Hindlimb muscle (tissue), 1 donor: ENCODE measurements at places on chromosomes 2 and 18. TPM values are rescaled to one million over a fixed set of nuclear protein-coding genes. Genes with fewer than 3 reads are reported as not detected.

DNA sequence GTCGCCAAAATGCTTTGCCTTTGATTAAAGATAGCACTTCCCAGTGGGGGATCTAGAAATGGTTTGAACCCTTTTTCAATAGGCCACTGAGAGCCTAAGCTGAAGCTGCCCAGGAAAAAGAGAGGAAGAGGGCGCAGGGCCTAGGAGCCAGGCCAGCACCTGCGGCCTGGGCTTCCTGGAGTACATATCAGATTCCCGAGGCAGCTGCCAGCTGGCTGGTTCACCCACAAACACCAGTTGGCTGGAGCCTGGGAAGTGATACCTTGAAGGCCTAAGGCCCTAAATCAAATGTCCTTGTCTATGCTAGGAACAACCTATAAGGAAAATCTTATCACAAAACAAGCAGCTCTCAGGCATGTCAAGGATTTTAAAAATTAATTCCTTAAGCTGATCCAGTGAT lies 37.1 kb downstream of the ANKRD44 start:
- DNase-seq = no peak

- DNase-seq = no peak
These were observed 314.0 kb upstream of the EPAS1 start for GRCh38 chr2:45983213-45983612.

- DNase-seq = no peak
These were observed 16.1 kb downstream of the PRELID3A start for GRCh38 chr18:12423820-12424219.

- no peak for DNase-seq
These were observed 125.6 kb downstream of the NCOA1 start for GRCh38 chr2:24616616-24617015.

Gene ELOA2
- not detected for polyA plus RNA-seq

DNA sequence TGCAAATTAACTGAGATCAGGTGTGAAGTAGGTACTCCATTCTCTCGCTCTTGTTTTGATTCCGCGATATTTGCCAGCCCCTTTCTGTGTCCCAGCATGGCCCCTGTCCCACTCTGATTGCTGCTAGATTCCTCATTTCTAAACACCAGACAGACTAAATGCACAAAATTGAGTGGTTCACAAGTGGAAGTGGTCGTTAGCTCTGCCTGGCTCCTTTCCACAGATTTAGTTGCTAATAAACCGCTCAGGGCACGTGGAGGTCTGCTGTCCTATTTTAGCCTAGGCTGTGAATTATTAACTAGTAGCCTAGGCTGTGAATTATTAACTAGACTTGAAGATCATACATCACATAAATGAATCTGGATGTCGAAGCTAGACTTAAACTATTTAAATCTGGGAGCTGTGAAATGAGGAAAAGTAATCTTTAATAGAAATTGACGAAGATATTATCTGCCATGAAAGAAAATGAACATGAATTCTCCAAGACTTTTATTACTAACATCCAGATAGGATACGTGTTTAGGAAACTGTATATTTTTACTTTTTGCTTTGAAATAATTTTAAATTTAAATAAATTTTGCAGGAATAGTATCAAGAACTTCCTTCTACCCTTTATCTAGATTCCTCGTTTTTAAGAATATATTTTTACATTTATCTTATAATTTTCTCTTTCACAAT lies 3.7 kb downstream of the IL1RL2 start:
- DNase-seq = no peak

- no peak for DNase-seq
These were observed 72.4 kb upstream of the HS6ST1 start for GRCh38 chr2:128390991-128391630.

GRCh38 chr18:79987566-79987965 lies 797 bp downstream of the TXNL4A start:
- DNase-seq = no peak

DNA sequence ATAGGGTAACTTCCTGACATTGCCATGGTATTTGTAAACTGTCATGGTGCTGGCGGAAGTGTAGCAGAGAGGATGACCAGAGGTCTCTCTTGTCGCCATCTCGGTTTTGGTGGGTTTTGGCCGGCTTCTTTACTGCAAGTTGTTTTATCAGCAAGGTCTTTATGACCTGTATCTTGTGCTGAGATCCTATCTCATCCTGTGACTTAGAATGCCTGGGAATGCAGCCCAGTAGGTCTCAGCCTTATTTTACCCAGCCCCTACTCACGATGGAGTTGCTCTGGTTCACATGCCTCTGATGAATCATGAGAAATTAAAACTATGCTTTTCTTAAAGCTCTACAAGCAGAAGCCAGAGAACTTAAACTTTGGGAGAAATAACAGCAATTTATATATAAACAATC lies 12.7 kb upstream of the NFU1 start:
- DNase-seq = no peak
